Activated T-cell treated with anti-CD3 and anti-CD28 coated beads, Interleukin-2, amount 50 U/mL, for 4 hours (primary cell): ENCODE measurements at places on chromosomes 4 and X. TPM values are rescaled to one million over a fixed set of nuclear protein-coding genes. Genes with fewer than 3 reads are reported as not detected.

The APOOL gene
- total RNA-seq: 19.0 TPM

DNA sequence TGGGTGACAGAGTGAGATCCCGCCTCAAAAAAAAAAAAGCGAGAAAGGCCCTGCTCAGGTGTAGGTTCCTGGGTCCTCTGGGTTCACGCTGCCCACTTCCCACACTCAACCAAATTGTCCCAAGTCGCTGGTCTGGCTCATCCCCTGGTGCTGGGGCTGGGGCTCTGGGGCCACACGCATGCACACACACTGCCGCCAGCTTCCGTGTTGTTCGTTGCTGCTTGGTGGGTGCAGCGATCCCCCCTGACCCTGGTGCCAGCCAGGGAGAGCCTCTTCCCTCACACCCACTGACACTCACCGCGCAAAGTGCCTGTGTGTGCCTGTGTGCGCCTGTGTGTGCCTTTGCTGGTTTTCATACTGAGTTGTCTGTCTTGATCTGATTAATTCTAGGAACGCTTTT, 124.1 kb upstream of the NKX1-1 start:
- no peak for DNase-seq

DNA sequence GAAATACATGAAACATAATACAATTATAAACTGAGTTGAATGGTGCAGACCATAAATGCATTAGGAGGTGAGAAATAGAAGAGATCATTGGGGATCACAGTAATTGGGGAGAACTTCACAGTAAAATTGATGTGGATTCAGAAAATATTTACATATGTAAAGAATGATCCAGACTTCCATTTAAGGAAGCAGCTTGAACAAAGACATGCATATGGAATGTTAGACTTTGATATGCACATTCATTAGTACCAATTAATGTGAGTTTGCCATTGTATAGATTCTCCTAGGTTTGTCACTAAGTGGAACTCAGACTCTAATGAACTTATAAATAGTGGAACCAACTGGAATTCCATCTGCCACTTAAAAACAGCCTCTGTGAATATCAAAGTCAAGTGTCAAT, 235.6 kb downstream of the PARM1 start:
- no peak for DNase-seq

DNA sequence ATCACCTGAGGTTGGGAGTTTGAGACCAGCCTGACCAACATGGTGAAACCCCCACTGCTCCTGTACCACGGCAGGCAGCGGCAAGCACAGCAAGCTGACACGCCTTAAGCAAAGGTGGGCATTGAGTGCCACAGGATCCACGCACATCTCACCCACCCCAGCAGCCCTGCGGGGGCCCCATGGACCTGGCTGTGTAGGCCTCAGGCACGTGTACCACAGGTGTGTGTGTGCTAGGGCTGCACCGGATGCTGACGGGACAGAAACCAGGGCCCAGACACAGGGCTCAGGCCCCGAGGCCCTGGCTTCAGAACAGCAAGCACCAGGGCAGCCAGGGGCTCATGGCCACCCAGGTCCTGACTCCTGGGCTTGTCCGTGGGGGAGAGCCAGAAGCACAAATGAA, 46.8 kb downstream of the GAK start:
- DNase-seq: no peak

- DNase-seq: no peak
Measured at GRCh38 chrX:26254436-26254835, 38.5 kb downstream of the MAGEB5 start.

- no peak for DNase-seq
Measured at GRCh38 chrX:69128588-69128987, 36.7 kb downstream of the PJA1 start.
